ENCODE measurements at places on chromosomes 3 and 15.

DNA sequence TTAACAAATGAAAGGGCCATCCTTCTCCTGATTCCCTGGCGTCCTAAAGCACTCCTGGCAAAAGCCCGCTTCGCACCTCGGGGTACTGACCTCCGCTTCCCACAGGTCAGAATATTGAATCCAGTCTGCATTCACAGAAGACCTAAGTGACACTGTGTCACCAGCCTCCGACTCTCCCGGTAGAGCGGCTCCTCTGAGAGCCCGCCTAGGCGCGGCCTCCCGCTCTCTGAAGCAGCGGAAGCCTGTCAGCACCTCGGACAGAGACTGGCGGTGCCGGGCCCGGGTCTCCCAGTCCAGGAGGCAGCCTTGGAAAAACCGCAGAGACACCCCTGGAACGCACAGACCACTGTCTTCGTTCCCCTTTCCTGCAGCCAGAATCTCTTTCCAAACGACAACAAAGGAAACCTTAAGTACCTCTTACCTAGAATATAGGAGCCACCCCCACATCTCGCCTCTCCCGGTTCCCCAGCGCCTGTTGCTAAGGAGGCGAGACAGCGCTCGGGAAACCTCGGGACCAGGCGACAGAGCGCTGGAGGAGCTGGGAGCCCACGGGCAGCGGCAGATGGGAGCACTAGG lies 1.2 kb downstream of the GABRB3 start:
- no peak for DNase-seq

DNA sequence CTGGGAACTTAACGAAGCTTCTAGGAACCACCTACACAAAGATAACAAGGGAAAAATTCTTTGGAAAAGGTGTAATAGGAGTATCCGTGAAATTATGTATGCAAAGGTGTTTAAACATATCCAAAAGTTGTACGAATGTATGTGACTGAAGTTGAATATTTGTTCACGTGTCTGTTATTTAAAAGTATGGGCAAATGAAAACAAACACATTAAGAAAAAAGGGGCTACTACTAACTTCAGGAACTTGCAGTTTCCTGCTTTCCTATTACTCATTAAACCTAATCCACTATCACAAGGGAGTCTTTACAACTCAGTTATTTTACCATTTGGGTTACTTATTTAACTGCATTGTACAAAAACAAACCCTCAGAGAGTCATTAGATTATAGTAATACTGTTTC lies 33.9 kb upstream of the GRAMD1C start:
- DNase-seq = no peak

DNA sequence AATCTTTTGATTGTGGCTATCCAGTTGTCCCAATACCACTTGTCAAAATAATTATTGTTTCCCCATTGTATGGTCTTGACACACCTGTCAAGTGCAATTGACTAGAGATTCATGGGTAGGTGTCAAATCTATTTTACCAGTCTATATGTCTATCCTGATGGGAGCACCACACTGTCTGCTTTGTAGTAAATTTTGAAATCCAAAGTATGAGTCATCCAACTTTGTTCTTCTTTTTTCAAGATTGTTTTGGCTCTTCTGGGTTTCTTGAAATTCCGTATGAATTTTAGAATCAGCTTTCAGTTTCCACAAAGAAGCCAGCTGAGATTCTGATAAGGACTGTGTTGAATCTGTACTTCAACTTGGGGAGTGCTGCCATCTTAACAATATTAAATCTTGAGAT lies 71.9 kb downstream of the CSNK1G1 start:
- no peak for DNase-seq

- no peak for DNase-seq
These were observed 9.6 kb upstream of the TIPARP start for GRCh38 chr3:156664831-156665178.

DNA sequence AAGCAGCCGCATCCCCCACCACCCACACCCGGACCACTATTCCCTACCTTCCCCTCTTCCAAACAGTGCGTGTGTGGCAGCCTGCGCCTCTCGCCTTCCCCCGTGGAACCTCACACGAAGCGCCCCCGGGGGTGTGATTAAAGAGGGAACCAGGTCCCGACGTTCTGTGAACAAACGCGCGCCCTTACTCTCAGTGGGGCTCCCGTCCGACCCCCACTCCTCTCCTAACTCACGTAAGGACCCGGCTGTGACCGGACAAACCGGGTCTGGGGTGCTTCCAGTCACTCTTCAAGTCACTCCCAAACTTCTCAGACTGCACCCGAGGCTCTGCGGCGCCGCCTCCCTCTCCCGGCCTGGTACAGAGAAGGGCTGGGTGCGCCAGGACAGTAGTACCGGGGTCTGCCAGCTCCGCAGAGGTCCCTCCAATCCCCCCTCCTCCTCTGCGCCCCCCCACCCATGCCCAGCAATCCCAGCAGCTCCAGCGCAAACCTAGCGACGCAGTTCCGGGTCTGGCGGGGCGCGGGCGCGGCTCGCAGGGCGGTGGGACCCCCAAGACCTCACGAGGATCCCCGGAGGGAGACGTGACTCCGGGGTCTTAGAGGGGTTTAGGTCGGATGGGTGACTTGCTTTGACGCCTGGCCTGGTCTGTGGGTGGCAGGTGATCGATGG lies 574 bp downstream of the DUOXA1 start:
- DNase-seq = no peak

DNA sequence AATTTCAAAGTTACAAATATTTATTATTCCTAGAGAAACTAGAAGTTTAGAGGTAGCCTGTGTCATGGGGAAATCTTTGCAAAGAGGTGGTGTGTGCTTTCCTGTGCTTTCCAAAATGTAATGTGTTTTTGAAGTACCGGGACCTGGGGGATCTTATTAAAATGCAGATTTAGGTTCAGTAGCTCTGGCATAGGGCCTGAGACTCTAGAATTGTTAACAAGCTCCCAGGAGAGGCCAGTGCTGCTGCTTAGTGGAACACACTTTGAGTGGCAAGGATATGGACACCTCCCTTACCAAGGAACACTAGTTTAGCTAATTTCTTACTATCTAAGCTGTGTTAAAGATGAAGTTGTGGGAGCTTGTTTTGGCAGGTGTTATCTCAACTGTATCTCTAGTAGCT lies 428.9 kb downstream of the VGLL3 start:
- no peak for DNase-seq

DNA sequence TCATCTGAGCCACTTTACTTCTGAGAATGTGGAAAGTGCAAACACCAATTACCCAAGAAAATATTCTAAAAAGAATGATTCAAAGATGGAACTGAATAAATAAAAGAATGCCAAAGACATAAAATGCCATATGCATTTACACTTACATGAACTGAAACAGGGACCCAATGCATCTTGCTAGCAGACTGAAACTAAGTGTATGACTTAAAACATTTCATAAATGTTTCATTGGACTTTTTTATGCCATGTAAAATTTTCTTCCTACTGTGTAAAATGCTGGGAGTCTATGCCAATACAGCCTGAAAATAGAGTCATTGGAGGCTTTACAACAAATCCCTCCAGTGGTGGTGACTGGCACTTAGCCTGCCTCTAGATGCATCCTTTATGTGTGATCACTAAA lies 735.1 kb upstream of the CCDC54 start:
- no peak for DNase-seq

DNA sequence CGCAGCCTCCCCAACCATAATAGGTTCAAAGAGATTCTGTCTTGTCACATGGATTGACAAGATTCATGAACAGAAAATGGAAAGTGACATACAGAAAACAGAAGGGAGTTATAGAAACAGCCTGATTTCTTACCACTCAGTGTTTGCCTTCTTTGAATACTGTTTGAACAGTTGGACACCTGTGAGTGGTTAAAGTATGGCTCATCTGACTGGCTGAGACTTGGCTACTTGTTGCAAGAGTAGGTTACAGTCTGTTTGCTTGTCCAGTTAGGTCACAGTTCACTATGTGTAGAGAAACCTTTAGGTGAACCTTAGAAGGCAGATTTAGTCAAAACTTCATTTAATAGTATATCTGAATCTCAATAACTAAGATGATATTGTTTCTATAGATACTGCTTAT lies 1003.9 kb upstream of the EPHA6 start:
- no peak for DNase-seq

- no peak for DNase-seq
These were observed 22.9 kb upstream of the TRA2B start for GRCh38 chr3:185960522-185961288.

- no peak for DNase-seq
These were observed 8.4 kb upstream of the FOXB1 start for GRCh38 chr15:59995568-59996297.

GRCh38 chr3:32577581-32578556 lies 7.2 kb upstream of the DYNC1LI1 start:
- DNase-seq = peak; percentile 66

- no peak for DNase-seq
These were observed at the start of gene COLQ for GRCh38 chr3:15521573-15521965. Gene COLQ (minus strand): TSS chr3:15521706. CDS start chr3:15521625, 81 bp downstream.

- DNase-seq = no peak
These were observed 628.2 kb downstream of the NTRK3 start for GRCh38 chr15:87628311-87628710.

GRCh38 chr3:18841422-18842343 lies 306.6 kb upstream of the KCNH8 start:
- no peak for DNase-seq

GRCh38 chr3:137103739-137104138 lies 146.0 kb downstream of the IL20RB start:
- no peak for DNase-seq

DNA sequence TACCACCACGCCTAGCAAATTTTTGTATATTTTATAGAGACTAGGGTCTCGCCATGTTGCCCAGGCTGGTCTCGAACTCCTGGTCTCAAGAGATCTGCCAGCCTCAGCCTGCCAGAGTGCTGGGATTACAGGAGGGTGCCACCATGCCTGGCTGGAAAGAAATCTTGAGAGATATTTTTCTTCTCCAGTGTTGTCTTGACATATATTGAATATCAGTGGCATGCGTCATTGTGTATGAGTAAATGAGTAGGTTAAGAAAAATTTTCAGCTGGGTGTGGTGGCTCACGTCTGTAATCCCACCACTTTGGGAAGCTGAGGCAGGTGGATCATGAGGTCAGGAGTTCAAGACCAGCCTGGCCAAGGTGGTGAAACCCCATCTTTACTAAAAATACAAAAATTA lies 3.5 kb upstream of the PIF1 start:
- DNase-seq = no peak

- DNase-seq = no peak
These were observed 47.5 kb upstream of the SLC9A9 start for GRCh38 chr3:143895805-143896204.

- no peak for DNase-seq
These were observed 258.4 kb upstream of the AGTR1 start for GRCh38 chr3:148439254-148439822.

- no peak for DNase-seq
These were observed 45.8 kb upstream of the CCNB2 start for GRCh38 chr15:59059076-59059597.

- DNase-seq = no peak
These were observed 83.9 kb downstream of the CD47 start for GRCh38 chr3:108006881-108007331.

DNA sequence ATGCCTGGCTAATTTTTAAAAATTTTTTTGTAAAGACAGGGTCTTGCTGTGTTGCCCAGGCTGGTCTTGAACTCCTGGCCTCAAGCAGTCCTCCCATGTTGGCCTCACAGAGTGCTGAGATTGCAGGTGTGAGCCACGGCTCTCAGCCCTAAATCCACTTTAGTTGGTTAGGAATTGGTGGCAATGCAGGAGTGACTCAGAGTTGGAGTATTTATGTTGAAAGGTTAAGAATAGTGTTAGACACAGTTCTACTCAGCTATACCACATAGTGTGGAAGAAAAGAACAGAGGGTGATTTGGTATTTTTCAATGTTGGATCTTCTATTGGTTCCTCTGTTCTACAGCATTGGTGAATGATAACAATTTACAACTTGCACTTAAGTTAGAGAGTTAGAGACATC lies 7.6 kb downstream of the ZNF639 start:
- no peak for DNase-seq

DNA sequence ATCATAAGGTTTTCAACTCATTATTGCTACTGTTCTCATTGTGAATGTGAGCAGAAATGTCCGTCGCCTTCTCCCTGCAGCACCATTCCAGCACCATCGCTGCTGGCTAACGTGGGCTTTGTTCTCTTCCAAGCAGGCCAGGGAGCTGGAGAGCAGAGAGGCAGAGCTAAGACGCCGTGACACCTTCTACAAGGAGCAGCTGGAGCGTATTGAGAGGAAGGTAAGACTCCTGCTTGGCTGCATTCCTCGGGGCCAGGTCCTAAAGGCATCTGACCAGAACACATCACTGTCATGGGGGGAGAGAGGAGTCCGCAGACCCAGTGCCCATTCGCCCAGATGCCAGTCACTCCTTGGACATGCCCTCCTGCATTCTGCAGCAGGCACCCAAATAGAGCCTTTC lies 130.4 kb upstream of the PLXNA1 start:
- no peak for DNase-seq

DNA sequence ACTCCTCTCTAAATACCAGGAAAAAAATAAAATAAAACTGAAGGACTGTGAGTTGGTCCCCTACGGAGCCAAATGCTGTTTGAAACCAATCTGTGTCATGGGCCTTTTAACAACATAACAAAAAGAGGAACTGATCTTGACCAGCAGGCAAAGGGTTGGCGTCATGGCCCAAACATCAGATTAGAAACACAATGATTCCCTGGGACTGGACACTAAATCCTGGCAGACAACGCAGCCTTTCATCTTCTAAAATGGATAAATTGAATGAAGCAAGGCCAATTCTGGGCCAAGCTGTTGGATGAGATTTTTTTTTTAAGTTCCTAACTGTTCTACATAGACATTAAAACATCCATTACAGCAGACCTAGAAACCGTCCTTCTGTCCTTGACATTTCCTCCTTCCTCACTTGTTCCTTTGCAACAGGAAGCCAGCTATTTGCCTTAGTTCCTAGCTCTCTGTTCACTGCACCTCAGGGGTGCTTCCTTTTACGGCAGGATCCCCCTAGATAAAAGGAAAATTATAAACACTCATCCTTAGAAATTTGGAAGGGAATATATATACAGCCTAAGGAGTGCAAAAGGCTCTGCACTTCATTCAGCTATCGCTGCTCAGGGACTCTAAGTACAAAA lies 21.6 kb upstream of the TAFA4 start:
- DNase-seq = no peak

DNA sequence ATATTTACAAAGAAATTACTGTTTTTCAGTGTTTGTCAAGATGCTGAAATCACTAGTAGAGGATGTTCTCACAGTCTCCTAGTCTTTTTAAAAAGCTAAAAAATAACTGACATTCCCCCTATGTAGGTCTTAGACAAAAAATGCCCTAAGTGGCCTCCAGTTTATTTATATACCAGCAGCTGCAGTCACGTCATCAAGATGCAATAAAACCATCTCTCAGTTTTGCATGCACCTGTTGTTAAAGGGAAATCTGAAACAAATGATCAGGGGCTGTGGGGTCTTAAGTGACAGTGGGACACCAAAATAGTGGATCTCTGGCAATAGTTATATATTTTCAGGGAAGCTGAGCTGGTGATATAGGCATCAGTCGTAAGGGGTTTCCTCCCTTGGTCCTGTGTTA lies 146.5 kb upstream of the ARPP21 start:
- no peak for DNase-seq

GRCh38 chr15:49290191-49290590 lies 120.1 kb downstream of the GALK2 start:
- no peak for DNase-seq
